Stimulated activated CD8-positive, alpha-beta memory T cell treated with anti-CD3 and anti-CD28 coated beads, Interleukin-15, amount 100 ng/mL, for 4 hours (primary cell): ENCODE measurements at places on chromosomes 3 and 15.

DNA sequence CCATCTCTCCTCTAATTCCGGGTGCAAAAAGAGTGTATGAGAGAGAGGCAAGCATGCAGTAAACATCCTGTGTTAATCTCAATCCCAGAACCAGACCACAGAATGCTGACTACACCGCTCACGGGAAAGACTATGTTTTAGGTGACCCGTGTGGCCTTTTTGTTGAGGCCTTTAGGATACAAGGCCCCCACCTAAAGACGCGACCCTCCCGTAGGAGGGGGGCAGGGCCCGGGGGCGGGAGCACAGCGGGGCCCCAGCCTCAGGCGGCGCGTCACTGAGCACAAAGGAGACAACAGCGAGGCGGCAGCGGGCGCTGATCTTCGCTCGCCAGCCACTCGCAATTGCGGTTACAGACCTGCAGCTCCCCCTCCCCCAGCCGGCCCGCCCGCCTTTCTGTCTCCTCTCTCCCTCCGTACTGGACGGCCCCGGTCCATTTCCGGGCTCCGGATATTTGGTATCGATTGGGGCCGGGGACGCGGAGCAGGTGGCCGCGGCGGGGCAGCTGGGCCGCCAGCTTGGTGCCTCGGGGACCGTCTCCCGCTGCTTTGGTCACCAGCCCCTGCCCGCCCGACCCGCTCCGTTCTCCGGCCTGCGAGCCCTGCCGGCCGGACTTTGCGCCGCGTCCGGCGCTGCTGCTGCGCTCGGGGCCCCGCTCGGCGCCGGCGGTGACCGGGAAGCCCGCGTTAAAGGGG, at the start of gene CCDC50:
CCDC50 (plus strand) TSS at position 433 of the 692 bp plus-strand sequence. CDS start 281 bp downstream, outside the sequence.
- DNase-seq = no peak

- DNase-seq = no peak
Observed at GRCh38 chr3:42830437-42831320, 21.4 kb downstream of the ACKR2 start.

DNA sequence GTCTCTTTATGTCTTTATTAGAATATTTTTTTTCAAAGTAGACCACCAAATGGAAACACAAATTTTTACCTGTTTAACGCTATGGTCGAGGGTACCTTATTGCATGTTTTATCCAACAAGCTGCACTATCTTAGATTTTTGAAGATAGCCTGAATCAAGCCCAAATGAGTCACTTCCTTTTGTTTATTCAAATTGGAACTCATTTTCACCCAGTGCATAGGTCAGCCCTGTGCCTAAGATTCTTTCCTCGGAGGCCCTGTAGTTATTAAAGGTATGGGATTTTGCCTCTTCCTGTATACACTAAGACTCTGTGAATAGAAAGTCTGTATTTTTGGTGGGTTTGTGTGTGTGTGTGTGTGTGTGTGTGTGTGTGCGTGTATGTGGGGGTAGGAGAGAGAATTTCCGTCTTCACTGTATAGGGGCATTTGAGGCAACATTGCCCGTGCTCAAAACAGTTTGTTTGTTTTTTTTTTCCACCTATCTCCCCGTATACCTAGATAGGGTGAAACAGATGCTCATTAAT, 358.0 kb upstream of the CADM2 start:
- no peak for DNase-seq

DNA sequence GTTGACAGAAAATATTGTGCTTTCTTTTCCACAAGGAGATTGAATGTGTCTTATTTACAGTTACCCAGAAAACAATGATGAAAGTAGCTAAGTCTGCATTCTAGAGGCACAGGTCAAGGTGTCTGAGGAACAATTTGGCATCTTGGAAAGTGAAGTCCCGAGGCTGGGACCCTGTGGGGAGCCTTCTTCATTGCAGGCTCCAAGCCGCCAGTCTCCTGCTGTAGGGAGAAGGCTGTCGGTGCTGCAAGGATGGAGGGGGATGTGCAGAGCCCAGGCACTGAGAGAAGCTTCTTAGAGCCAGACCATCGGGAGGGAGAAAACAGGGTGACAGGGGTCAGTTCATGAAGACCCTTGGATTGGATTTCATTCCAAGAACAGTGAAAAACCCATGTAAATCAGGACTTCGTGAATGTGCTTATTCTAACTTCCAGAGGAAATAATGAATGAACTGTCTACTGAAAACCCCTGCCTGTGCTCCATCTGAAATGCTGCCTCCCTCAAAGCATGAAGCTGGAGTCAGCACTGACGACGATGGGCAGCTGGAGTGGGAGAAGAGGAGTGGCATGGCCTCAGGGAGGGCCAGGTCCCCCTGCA, 25.2 kb upstream of the NSMCE3 start:
- no peak for DNase-seq

GRCh38 chr3:139198186-139198585, 145.6 kb upstream of the MRPS22 start:
- no peak for DNase-seq

- no peak for DNase-seq
Observed at GRCh38 chr15:67409175-67409574, 111.8 kb upstream of the C15orf61 start.

DNA sequence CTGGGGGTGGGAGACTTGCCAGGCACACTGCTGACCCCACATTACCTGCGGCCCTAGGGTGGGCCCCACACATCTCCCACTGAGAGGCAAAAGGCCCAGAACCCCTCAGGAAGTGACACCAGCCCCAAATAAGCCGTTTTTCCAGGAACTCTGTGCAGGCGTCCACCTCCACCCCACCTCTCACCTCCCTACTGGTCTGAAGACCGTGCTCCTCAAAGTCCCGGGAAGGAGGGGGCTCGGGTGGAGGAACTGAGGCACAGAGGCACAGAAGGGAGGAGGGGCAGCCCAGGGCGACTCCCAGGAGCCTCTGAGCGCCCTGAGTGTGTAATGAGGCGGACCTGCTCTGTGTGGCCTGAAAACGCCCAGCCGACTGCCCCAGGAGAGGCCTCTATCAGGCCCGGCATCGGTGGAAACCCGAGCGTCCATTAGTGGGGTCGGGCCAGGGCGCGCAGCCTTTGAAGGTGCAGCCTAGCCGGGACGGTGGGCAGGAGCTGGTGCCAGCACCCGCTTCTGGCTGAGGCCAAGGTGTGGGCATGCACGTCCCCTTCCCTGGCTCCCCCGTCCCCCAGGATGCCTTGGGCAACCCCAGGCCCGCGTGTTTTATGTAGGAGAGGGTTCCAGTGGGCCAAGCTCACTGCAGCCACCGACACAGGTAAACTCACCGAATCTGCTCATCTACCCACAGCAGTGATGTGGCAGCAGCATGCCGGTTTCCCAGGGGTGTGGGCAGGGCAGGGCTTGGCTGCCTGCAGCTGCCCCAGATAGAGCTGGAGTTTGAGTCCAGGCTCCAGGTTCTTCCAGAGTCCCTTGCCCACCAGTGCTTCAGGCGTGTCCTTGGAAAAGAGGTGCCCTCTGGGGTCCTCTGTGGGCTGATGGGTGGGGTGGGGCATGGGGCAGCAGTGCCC, 55.8 kb downstream of the DNAJB8 start:
- no peak for DNase-seq

DNA sequence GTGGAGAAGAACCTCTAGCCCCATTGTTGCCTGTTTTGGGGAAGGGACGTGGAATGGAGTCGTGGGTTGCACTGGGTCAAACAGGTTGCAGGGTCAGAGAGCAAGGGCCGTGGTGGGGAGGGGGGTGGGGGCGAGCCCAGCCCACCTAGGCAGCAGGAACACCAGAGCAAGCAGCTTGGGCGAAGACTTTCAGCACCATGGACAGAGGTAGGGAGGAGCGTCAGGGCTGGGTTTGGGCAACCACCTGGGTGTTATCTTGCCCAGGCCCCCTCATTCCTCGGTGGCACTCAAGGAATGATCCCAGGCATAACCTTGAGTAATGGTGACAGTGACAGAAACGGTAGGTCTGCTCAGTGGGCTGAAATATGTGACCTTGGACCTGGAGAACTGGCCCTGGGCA, 45.9 kb upstream of the TMEM115 start:
- DNase-seq = no peak
